ENCODE measurements at places on chromosomes 11 and 22. TPM values are rescaled to one million over a fixed set of nuclear protein-coding genes. Genes with fewer than 3 reads are reported as not detected.

GGTLC3 gene
- total RNA-seq = not detected

WT1 gene
- 0.05 TPM for total RNA-seq

TCN2 gene
- total RNA-seq = 12.4 TPM

CCDC87 gene
- 0.17 TPM for total RNA-seq
